Fibroblast of upper back skin (primary cell): ENCODE measurements at places on chromosomes 7 and 10.

DNA sequence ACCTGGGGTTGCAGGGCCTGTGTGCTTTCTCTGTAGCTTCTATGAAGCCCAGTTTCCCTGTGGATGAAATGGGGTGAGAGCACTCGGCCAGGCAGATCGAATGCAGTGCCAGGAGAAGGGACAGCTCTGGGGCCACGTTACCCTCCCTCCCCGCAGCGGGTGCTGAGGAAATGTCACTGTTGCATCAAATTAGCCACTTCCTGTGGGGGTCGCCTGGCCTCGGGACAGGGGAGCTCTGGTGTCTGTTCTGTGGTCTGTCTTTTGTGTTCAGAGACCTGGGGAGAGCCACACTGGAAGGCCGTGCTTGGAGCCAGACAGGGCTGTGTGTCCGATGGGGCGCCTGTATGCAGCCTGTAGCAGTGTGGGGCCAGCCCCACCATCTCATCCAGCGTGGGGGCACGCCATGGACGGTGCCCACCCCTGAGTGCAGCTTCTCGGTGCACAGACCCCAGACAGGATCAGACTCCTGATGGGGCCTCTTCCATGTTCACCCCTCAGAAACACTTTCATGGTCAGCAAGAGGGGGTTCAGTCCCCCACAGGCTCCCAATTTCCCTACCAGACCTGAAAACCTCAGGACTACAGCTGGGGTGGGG, 13.6 kb downstream of the TTYH3 start:
- peak; percentile 49 for DNase-seq

DNA sequence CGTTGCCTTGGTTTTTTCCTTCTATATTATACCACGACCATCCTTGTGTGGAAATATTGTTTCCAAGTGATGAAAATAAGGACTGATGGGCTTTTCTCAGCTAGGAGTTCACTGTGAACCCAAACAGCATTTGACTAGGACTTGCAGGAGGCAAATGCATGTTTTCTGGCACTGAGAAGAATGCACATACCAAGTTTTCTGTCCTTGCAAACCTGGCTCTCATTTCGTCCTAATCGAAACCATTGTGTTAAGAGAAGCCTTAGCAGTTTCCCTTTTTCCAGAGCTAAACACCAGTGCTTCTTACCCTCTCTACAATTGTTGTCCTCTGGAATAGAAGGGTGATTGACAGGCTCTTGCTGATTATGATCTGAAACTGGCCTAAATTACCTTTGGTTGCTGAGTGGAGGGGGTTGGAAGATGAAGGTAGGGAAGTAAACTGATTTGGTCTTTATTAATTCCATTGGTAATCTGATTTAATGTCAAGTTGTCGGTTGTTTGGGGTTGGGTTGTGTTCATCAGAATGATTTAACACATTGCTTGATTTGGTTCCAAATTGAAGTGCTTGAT, 33.1 kb upstream of the ELMO1 start:
- no peak for DNase-seq

- DNase-seq: no peak
These were observed 329.2 kb downstream of the TNS3 start for GRCh38 chr7:47252675-47253074.

DNA sequence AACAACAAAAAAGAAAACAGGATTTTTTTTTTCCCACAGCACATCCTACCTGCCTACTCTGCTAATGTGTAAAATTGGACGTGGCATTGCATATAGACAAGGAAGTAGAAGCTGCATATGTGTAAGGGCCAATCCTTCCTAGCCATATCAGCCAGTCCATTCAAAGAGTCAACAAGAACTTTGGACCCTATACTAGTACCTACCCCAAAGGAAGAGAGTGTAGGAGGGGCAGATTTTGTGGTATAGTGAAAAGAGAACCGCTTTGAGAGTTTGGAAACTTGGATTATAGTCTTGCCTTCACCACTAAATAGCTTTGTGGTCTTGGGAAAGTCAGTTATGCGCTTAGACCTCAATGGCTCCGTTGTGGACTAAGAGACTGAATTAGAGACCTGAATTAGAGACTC, 12.1 kb upstream of the MCU start:
- no peak for DNase-seq

- no peak for DNase-seq
These were observed 13.6 kb upstream of the GPR37 start for GRCh38 chr7:124779194-124779593.

- no peak for DNase-seq
These were observed 16.3 kb downstream of the CUBN start for GRCh38 chr10:17113346-17113745.

GRCh38 chr7:41730668-41731067, 27.8 kb upstream of the INHBA start:
- no peak for DNase-seq

GRCh38 chr10:30392564-30392990, 41.4 kb upstream of the MAP3K8 start:
- peak; percentile 54 for DNase-seq

- DNase-seq: no peak
These were observed 88.5 kb downstream of the CCNY start for GRCh38 chr10:35424680-35425285.

GRCh38 chr7:81676813-81677212, 93.0 kb downstream of the HGF start:
- no peak for DNase-seq

DNA sequence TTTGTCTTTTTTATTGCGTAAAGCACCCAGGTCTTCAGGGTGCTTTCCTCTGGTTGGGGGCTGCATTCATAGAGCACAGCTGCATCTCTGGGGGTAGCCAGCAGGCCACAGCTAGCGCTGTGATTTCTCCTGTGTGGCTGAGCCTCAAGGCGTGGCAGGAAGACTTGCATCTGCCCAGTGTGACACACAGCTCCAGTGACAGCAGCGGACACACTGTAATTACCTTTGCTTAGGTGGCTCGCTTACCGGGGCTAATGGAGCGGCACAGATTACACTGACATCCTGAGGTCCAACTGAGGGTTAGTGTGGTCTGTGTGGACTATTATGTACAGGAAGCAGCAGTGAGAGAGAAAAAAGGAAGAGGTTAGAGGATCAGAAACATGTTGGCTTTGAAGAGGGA, 27.1 kb downstream of the ABCB4 start:
- no peak for DNase-seq

GRCh38 chr10:67785098-67785497, 52.9 kb downstream of the DNAJC12 start:
- no peak for DNase-seq

DNA sequence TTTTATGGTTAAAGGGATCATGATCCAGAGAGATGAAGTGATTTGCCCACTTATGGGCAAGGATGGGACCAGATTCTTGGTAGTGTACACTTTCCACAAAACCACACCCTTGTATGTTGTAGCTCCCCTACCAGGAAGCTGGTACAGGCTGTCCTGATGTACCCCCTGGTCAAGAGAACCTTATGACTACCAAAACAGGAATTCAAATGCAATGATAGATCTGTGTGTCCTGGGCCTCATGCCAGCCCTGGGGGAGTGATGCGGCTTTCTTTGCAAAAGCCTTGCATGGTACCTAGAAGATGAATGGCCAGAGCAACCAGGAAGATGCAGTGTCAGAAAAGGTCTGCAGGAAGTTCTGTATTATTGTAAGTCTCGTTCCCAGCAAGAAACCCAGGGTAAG, 94.9 kb upstream of the AGK start:
- no peak for DNase-seq

- DNase-seq: no peak
These were observed 91.7 kb upstream of the PITRM1 start for GRCh38 chr10:3264161-3264761.

GRCh38 chr10:33365871-33366411, 31.5 kb upstream of the NRP1 start:
- peak; percentile 98 for DNase-seq

DNA sequence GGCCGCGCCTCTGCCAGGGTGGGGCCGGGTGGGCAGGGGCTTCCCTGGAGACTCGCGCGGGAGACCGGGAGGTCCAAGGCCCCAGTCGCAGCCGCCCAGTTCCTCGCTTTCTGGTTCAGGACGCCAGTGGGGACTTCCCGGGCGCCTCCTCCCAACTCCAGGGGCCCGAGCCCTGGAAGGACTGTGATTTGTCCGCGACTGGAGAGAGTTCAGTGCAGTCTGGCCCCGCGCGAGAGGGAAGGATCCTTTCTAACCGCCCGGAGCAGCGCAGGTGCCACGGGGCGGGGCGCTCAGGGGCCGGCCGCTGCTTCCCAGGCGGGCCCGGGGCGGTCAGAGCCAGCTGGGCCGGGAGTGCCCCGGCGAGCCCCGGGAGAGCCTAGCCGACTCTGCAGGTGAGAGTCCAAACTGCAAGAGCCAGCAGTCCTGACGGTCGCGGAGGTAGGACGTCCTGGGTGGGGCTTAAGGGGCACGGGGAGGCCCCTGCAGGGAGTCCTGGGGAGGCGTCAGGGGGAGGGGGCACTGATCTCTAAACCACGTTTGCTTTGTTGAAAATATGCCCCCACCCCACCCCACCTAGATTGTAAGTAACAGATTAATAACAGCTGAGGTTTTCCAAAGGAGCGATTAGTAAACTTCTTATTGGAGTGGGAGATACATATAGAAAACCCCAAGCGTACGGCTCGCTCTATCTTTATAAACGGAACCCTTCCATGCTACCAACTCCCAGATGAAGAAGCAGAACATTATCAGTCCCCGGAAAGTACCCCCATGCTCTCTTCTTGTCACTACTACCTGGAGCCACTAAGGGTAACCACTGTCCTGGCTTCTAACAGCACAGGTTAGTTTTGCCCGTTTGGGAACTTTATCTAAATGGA, 8.2 kb downstream of the NKX2-3 start:
- DNase-seq: no peak

DNA sequence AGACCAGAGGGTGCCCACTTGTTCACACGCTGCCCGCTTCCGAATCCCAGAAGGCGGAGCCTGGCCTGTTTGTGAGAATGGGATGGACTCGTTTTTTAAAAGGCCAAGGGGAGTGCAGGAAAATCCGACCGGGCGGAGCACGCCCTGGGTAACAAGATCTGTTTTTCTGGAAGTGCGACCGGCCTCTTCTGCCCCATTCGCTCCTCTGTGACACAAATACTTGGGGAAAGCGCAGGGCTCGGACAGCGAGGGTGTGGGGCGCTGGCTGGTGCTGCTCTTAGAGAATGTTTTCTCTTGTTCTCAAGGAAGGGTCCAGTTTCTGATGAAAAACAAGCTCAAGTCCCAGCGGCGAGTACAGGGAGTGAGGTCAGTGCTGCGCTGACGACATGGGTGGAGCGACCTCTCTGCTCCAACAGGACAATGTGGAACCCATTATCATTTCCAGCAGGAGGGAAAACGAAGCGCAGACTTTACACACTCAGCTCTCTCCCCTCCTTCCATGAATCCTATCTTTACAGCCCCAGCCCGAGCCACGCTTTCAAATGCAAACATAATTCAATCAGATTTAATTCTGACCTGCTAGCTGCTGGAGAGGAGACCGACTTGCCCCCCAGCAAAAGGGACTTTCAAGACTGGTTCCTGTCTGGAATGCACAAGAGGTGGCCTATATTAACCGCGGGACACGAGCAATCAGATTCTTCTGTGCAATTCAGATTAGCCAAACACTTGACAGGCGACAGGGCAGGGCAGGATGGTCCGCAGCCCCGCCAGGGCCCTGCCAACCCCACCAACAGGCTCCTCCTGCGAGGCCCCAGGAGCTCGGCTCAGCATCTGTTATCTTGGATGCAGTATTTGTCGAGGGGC, 1.1 kb downstream of the RADIL start:
- DNase-seq: peak; percentile 70

DNA sequence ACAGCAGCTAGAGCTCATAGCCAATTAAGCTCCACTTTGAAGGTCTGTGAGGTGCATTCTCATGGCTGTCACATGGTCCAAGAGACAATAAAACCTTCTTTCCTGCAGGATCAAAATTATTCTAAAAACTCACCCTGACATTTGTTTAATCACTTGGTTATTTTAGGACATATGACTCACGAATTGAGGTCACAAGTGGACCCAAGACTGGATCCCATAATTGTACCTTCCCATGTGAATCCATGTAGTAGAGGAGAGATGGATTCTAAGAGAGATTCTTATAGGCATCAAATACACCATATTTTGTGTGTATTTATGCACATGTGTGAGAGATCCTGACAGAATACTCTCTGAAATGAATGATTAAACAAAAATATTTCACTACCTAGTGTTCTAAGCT, 18.1 kb downstream of the POLR1F start:
- no peak for DNase-seq

GRCh38 chr7:23275912-23276311, 23.2 kb upstream of the MALSU1 start:
- no peak for DNase-seq

- DNase-seq: peak; percentile 93
These were observed 223.7 kb upstream of the MKLN1 start for GRCh38 chr7:131103997-131104396.

DNA sequence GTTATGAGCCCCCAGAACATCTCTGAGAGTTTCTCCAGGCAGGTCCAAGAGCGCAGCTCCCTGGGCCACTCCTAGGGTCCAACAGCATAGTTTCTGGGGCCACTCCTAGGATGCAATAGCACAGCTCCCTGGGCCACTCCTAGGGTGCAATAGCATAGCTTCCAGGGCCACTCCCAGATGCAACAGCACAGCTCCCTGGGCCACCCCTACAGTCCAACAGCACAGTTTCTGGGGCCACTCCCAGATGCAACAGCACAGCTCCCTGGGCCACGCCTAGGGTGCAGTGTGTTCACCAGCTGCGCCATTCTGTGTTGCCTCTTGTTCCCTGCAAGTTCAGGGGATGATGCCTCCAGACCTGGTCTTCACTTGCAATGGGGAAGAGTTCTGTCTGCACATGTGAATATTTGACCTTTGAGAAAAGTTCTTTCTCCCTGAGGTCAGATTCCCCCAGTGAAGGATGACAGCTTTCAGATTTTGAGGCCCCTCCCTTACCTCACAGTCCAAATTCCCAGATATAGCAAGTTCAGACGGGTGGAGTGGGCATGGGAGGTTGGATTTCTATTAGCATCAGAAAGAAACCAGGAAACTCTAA, 43.0 kb upstream of the LEP start:
- DNase-seq: no peak

- DNase-seq: peak; percentile 91
These were observed 352.0 kb downstream of the PCLO start for GRCh38 chr7:82810558-82811259.

DNA sequence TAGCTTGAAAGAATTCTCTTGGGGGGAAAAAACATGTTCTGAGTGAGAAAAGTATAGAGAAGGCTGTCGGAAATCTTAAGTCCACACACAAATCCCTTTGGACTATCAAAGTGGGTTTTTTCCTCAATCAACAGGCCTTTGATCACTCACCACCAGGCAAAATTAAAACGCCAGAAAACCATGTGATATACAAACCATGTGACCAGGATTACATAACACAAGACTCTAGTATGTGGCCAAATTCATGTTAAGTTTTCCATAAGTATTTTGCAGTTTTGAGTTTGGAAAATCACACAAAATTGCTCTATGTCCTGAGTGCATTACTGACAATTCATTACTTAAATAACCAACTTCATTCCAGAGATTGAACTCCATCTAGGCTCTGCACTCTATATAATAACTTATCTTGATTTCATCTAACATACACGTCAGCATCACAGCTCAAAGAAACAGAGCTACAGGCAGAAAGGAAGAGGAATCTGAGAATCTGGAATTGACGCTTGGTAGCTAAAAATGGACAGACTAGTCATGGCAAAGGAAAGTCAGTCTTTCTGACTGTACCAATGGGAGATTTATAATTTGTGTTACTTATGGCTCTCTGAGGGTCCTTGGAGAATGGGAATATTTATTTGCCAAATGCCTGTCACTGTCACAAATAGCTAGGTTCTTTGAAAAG, 383.5 kb downstream of the SFMBT2 start:
- no peak for DNase-seq

- DNase-seq: no peak
These were observed 107.7 kb upstream of the PCLO start for GRCh38 chr7:83270407-83270806.
